ENCODE measurements at places on chromosomes 16 and 17.

DNA sequence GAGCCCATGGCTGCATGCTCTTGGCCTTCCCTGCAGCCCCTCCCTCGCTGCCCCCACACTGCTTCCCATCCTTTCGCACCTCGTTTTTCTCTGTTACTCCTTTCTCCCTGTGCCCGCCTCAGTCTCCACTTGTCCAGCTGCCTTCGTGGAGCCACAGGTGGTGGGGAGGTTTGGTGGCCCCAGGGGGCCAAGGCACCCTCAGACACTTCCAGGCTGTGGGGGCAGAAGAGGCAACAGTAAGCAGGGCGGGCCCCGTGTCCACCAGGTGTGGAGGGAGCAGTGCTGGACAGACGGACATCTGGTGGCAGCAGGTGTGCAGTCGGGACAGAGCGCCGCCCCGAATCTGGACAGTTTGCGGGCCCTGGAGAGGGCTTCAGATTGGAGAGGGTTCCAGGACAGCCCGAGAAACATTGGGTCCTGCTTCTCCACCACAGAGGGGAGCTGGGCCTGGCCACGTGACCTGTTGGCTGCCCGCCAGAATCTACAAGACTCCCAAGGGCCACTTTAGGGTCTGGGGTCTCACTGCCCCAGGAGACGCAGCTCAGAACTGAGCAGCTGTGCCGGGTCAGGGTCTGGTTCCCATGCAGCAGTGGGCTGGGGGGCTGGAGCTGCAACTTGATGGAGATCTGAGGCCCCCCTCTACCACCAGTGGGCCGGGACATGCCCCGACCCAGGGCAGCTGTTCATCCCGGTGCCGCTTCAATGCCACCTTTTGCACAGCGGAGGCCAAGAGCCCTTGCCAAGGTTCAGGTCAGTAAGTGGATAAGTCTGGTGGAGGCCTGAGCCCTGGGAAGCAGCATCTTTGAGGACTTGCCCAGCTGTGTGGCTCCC is 22.8 kb downstream of the BAHCC1 start:
- DNase-seq, result no peak

- DNase-seq, result peak; percentile 22
These were observed 85.1 kb downstream of the PRKCB start for GRCh38 chr16:23920899-23921298.

- DNase-seq, result no peak
These were observed 189.4 kb upstream of the CDH8 start for GRCh38 chr16:62225675-62226074.

GRCh38 chr16:24037335-24037734 is 201.6 kb downstream of the PRKCB start:
- no peak for DNase-seq

DNA sequence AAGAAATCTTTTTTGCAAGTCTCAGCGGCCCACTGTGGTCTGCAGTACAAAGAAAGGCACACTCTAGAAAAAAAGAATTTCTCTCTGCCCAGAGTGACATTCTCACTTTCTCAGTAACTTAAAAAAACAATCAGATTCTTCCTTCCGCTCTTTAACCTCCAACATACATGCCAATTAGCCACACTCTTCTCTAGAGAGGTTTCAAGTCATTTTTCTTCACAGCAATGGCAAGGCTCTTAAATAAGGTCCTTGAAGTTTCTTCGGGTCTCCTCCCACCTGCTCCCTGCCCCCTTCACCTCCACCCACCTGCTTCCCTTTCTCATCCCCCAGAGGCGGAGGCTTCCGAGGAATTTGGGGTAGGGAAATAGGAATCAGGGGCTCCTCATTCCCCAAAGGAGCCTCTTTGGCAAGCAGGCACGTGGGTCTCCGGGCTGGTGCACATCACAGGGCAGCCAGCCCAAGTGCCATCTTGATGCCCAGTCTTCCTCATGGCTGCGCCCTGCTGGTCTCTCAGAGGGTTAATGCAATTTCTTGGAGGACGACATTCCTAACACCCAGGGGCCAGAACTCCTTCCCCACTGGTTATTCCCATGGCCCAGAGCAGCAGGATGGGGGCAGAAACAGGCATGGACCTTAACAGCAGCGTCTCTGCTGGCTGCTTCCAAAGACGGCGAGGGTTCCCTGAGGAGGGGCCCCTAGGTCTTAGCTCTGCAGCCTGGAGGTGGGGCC is 855 bp upstream of the MEOX1 start:
- DNase-seq, result no peak

GRCh38 chr17:59702304-59702703 is 4.9 kb downstream of the PTRH2 start:
- no peak for DNase-seq

- DNase-seq, result no peak
These were observed 20.9 kb upstream of the IL17C start for GRCh38 chr16:88617268-88618031.

DNA sequence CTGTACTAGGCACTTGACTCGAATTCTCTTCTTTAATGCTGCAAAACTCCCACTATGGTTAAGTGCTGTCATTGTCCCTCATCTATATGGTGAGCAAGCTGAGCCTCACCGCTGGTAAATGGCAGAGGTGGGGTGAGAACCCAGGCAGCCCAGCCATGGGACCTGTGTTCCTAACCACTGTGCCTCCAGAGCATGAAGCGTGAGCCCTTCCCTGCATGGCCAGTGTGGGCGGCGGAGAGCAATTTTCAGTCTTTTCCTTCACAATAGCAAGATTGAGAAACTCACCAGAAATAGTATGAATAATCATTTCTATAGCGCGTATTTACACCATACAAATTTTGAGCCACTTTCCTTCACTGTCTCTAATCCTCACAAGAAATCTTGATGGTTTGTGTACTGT is 9.2 kb downstream of the BFAR start:
- no peak for DNase-seq

- no peak for DNase-seq
These were observed 4.4 kb upstream of the SLC39A11 start for GRCh38 chr17:73096866-73097265.

- DNase-seq, result no peak
These were observed 6.7 kb downstream of the PRDM7 start for GRCh38 chr16:90070440-90070839.

DNA sequence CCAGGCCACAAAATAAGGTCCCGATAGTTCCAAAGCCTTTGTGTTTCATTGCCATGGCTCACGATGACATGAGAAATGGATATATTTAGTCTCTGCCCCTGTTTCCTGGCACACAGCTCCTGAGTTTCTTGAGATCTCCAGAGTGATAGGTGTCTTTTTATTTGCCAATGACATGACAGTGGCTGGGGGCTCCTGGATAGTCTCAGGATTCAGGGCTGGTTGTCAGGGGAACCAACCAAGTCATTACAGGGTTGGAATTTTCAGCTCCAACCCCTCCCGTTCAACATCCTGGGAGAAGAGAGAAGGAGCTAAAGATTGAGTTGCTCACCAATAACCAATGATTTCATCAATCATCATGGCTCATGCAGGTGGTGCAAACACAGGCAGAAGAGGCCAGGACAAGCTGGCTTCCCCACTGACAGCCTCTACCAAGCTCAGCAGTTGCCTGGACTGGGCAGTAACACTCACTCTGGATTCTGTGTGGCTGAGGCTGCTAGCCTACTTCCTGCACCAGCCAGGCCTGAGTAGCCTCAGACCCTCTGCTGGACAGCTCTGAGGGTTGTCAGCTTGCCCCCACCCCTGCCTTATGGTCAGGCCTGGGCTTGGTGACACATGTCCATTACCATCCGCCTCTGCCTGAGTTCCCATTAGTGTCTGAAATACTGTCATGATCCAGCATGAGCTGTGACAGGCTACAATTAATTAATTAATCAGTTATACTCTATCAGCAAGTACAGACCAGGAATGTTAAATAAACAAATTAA is 534.4 kb upstream of the CDH5 start:
- DNase-seq, result no peak

GRCh38 chr16:30534368-30535105 is at the start of gene ZNF747:
TSS of gene ZNF747 (minus strand) at chr16:30534858. CDS start at chr16:30534679, 179 bp downstream.
- peak; percentile 93 for DNase-seq

DNA sequence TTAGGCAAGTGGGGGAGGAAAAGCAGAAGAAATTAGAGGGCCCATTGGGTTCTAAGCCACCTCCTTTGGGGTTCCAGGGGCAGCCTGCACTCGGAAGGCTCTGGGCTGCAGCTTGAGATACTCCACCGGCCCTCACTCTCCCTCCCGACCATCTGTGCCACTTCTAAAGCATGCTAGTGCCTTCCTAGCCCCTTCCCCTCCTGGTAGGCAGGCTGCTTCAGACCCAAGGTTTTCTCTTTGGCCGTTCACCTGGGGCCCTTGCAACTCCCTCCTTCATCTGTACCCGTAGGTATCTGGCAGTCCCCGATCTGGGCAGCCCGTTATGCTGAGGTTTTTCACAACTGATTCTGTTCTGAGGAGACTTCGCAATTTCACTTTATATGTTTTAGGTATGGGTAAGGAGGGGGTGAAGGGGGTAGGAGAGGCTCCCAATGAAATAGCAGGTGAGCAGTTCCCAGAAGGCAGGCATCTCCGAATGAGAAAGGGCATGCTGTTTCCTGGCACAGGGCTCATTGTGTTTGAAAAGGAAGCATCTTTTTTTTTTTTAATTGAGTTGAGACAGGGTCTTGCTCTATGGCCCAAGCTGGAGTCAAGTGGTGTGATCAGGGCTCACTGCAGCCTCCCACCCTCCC is 98.7 kb downstream of the RAB11FIP4 start:
- peak; percentile 25 for DNase-seq

DNA sequence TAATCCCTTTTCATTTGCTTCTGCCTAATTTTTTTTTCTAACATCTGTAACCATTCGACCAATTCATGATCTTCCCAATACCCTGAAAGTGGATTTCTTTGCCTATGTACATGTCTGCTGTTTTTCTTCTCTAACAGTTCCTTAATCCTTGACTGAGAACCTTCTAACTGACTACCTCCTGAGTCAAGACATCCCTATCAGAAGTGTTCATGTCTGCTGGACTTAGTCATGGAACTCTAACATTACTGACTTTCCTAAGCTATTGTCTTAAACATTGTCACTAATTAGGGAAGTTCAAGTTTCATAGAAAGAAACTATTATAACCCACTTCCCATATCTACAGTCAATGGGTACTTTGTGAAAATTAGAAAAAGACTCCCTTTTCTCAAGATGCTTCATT is 52.4 kb upstream of the IRX5 start:
- no peak for DNase-seq

DNA sequence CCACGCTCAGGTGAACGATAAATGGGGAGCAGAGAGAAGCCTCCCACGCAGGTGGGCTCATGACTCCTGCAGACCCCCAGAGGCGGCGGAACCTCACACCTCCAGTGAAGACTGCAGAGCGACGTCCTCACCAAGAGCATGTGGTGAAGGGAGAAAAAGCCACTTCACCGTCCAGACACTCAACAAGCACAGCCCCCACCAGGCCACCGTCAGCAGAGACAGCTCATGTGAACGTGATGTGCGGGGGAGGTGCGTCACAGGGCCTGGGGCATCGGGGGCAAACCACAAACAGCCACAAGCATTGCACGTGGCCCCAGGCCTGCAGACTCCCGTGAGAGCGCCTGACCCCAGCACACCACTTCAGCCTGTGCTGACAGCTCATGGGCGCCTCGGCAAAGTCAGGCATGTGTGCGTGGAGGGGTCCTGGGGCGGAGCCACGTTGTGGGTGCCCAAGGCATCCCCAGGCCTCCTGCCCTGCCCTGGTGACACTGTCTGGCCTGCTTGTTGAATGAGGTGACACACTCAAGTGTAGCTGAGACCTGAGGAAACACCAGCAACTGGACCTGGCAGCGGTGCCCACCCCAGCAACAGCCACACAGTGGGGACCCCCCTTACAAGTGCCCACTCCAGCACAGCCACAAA is 19.0 kb downstream of the LMF1 start:
- no peak for DNase-seq

DNA sequence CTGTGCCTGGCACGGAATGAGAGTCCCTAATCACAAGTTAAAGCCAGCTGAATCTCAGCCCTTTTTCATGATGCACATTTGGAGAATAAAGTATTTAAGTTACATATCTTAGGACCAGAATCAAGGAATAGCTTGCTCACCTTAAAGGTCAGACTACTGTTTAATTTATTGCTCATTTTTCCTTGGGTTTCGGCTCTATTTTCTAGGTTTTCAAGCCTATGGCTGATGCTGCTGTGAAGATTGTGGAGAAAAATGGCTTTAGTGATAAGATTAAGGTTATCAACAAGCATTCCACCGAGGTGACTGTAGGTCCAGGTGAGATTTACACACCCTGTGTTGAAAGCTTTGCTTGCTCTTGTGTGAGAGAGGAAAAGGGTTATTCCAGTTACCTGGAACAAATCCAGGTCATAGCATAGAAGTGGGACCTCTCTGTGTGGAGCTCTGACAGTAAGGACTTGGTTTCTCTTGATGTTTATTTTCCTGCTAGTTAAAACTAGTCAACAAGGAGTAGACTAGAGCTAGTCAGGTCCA is 18.1 kb downstream of the PRMT7 start:
- DNase-seq, result no peak

DNA sequence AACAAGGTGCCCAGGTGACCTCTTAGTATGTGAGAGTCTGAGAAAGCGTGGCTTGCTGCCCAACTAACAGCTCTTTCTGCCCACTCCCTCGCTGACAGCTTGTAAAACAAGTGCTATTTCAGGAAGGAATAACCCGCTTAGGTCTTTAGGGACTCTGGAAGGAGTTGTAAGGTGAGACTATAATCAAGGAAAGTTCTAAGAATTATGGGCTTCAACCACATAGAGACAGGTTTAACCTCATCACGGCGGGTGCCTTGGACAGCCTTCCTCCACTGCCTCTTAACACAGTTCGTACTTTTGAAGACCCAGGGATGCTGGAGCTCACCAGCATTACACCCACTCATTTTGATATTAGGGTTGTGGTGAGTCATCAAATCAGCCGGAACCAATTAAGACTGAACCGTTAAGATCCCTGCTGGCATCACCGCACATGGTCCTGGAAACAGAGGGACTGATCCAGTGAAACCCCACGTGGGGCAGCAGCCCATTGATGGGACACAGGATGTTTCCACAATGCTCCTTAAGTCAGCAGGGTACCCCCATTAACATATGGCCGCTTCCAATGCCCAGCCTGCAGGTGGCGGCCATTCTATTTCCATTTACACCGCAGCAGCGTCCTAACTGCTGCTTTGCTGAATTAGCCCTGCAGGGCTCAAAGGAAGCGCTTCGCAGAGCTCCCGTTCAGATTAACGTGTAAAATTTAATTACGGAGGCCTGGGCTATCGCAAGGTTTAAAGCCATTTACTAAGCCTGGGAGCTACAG is 176.6 kb upstream of the SDK2 start:
- no peak for DNase-seq
